NCI-H345 (cell line): ENCODE measurements at places on chromosomes 12 and 14.
A peak's percentile ranks its signal among the peaks of the same experiment; 100 is the strongest.

- no peak for DNase-seq
Measured at GRCh38 chr14:103536693-103537092, 7.7 kb downstream of the TRMT61A start.

DNA sequence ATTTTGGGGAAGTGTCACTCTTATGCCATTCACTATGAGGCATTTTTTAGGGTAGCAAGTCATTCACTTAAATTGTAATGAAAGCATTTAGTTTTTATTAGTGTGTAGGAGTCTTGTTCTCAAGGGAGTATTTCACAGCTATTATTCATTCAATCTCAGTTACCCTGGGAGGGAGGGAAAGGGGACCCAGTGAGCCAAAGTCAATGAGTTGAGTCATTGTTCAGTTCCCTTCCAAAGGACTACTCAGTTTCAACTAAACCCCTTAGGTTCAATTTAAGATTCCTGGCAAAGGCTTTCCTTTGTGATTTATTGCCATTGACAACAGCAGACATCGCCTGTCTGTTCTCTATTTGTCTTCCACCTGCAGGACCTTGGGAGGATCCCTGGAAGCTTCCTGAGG is 29.3 kb upstream of the RASSF8 start:
- DNase-seq, result no peak

- no peak for DNase-seq
Measured at GRCh38 chr14:74389980-74390379, 36.0 kb downstream of the SYNDIG1L start.

GRCh38 chr12:95229636-95230035 is 12.0 kb downstream of the VEZT start:
- DNase-seq, result no peak

DNA sequence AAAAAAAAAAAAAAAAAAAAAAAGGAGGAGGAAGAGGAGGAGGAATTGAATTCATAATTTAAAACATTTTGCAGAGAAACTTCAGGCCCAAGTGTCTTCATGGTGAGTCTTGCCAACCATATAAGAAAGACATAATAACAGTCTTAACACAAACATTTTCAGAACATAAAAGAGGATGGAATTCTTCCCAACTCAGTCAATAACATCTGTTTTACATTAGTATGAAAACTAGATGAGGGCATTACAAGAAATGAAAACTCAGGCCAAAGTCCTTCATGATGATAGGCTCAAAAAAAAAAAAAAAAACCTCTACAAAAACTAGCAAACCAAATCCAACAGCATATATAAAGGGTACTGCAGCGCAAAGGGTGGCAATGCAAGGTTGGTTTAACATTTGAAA is 151.6 kb downstream of the FOXA1 start:
- no peak for DNase-seq

- DNase-seq, result no peak
Measured at GRCh38 chr12:41983394-41983793, 161.3 kb downstream of the GXYLT1 start.

DNA sequence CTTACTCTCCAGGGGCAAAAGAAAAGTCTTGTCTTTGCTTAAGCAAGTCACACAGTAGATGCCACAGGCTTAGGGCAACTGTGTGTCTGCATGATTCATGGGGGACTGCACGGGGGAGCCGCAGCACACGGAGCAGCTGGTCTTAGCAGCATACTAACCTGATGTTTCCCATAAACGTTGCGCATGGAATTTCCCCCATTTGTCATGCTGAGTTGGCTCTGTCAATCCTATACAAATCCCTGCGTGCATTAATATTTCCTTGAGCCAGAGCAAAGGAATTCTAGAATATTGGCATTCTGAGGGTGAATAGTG is 71.2 kb downstream of the SAMD4A start:
- DNase-seq, result no peak

- DNase-seq, result no peak
Measured at GRCh38 chr12:2825132-2825531, 9.7 kb downstream of the NRIP2 start.

GRCh38 chr12:71018682-71019081 is 98.1 kb upstream of the PTPRR start:
- DNase-seq, result no peak

DNA sequence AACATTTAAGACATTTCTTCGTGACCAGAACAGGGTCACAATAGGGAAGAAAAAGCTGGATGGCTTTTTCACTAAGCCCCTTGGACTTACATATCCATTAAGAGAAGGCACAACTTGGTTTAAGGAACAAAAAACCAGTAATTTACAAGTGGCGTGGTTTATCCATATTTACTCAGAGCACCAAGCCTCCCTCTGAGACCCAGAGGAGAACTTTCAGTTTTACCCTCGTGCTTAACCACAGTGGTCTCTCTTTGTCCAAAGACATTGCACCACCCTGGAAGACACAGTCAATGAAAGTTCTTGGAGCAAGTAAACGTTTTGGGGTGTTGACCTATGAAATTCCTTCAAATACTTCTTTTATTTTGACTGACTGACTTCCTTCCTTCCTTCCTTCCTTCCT is 52.5 kb downstream of the SSPN start:
- no peak for DNase-seq

DNA sequence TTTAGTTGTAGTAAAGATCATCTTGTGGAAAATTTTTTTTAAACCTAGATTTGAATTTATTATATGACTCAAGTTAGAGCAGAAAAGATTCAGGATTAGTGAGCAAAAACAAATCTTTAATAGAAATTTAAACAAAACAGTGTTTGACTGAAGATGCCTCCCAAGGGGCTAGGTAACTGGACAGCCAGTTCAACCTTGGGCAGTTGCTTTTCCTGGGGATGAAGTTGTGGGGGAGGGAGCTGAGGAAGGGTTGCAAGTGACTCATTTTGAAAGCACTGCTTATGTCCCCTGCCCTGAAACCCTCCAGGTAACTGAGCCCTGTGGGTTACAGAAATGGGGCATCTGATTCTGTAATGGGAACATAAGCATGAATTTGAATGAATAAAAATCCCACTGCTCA is 13.1 kb downstream of the CFAP54 start:
- no peak for DNase-seq

GRCh38 chr14:98859301-98859700 is 412.7 kb downstream of the BCL11B start:
- DNase-seq, result no peak

- DNase-seq, result no peak
Measured at GRCh38 chr12:9122091-9122609, 6.4 kb upstream of the A2M start.

DNA sequence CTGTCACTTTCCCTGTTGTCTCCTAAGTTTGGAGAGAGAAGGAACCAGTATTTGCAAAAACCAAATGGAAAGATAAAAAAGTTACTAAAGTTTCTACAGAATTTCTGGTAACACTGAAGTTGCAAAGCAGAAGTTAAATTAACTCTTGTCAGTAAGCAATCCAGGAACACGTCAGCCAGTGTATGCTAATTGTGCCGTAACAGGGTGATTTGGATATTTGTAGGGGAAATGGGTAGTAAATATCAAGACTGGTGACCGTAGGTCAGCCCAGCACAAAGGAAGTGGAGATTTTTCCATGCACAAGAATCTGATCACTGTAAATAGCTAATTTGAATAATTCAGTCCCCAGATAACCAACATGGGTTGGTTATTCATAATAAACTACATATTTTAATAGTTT is 2.3 kb downstream of the CDKN1B start:
- peak; percentile 14 for DNase-seq

- DNase-seq, result no peak
Measured at GRCh38 chr12:38771871-38772270, 133.5 kb downstream of the CPNE8 start.

GRCh38 chr12:67911275-67911600 is 78.0 kb upstream of the IFNG-AS1 start:
- no peak for DNase-seq

- DNase-seq, result no peak
Measured at GRCh38 chr12:28369483-28369882, 179.2 kb downstream of the CCDC91 start.

GRCh38 chr14:91261115-91261514 is 16.6 kb upstream of the GPR68 start:
- DNase-seq, result no peak

GRCh38 chr12:65430006-65430405 is 151.5 kb downstream of the MSRB3 start:
- no peak for DNase-seq

GRCh38 chr14:94460631-94461416 is 8.2 kb upstream of the SERPINA11 start:
- DNase-seq, result no peak

- no peak for DNase-seq
Measured at GRCh38 chr14:38724621-38725020, 378.4 kb downstream of the SEC23A start.

- no peak for DNase-seq
Measured at GRCh38 chr14:54489318-54489683, 521 bp upstream of the GMFB start.

GRCh38 chr12:1890119-1890703 is 28.2 kb downstream of the CACNA2D4 start:
- no peak for DNase-seq

- DNase-seq, result no peak
Measured at GRCh38 chr12:21823581-21823980, 49.1 kb upstream of the KCNJ8 start.
